ENCODE measurements at places on chromosomes 7 and 10.
A peak's percentile ranks its signal among the peaks of the same experiment; 100 is the strongest.

DNA sequence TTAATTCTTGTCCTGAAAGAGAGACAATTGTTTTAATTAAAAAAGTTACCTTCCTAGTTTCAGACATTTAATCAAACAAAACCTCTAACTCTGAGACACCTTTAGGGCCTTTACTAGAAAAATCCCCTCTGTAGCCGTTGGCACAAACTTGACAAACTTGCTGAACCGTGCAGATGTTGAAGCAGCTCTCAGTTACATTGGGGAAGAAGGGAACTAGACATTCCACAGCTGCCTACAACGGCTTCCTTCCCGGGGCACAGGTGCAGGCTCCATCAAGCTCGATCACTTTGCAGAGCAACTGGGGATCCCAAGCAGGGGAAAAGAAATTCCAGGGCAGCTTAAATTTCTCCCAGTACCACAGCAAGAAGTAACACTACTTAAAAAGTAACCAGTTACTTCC, 141.3 kb downstream of the SKAP2 start:
- DNase-seq = no peak

GRCh38 chr7:54689394-54690049, 69.5 kb downstream of the SEC61G start:
- no peak for DNase-seq

- DNase-seq = no peak
Measured at GRCh38 chr7:18590241-18590640, 94.7 kb downstream of the HDAC9 start.

DNA sequence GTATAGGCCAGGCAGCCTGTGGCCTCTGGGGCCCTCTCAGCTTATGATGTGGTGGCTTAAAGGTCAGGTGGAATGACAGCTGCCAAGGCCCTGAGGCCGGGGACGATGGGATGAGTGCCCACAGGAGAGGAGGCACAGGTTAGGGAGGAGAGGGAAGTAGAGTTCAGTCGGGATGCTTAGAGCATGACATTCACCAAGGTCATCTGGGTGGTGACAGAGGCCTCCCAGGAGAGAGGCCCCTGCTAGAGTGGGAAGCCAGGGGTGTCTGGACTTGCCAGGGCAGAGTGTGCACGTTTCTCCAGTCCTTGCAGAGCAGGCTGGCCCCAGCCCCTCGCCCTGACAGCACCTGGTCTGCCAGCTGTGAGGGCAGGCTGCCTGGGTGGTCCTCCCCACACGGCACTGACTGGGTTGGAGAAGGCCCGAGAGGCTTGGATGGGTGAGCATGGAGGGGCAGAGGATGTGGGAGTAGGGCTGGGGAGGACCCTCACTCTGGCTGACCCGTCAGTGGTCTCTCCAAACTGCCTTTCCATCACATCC, 1.5 kb downstream of the CALHM1 start:
- DNase-seq = no peak

DNA sequence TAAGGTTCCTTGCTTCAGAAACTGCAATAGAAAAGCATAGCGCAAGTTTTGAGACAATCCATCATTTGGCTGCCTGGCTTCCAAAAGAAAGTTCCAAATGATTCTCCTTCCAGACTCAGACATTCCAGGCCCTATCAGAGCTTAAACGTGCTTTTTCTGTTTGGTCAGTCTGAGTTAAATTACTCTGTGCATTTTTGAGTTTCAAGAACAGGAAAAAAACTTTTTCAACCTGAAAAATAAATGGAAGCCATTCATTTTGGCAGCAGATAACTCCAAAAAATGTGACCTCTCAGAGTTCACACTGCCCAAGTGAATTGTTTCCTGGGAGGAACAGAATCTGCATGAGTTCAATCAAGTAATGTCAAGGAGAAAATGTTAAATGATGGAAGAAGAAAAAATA, 354.2 kb downstream of the CXCL12 start:
- no peak for DNase-seq

DNA sequence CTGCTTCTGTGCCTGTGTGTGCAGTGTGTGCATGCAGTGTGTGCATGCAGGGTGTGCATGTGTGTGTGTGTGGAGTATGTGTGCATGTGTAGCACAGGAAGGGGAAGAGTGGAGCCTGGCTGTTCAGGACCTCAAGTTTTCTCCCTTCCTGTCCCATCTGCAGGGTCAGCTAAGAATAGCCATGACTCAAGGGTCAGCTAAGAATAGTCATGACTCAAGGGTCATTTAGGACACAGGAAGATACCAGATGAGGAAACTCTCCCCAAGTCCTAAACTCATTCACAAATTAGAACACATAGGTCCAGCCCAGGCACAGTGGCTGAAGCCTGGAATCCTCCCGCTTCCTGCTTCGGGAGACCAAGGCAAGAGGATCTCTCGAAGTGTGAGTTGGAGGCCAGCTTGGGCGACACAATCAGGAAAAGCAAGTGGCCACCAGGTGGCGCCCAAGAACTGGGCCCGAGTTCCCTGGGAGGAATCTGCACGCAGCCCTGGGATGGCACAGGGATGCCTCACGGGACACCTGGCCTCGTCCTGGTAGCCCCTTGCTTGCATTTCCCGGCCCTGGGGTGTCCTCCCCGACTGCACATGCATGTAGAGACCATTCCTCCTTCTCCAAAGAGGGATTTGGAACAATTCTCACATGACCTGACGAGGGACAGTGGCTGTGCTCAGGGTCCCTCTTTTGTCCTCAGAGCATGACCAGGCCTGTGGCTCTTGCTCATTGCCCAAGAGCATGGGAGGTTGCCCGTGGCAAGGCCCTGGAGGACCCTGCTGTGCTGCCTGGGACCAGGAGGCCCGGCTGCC, 21.4 kb upstream of the VOPP1 start:
- DNase-seq = no peak

DNA sequence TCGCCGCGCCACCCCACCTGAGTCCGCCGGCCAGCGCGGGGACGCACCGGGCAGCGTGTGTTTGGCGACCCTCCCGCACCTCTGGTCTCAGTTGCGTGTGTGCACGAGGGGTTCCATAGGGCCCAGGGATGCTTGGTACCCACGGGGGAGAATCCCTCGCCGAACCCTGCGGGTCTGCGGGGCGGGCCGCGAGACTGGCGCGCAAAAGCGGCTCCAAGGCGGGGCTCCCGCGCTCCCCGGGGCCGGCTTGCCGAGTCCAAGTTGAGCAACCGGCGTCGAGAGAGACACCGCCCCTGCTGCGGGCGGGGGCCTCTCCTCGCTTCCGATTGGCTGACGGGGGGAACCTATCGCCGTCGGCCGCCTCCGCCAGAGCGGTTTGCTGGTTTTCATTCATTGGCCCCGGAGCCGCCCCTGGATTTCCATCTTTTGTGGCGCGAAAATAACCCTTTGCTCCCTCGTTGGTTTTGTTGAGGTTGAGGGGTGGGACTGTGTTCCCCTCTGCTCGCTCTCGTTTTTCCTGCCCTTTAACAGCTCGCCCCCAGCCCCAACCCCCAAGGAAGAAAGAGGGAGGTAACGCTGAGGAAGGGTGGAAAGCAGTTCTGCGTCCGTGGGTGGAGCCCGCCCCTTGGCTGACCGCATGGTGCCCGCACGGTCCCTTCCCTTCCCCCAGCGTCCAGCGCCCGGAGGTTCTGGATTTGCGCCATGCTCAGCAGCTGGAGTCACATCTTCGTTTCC, 4.0 kb upstream of the IGF2BP3 start:
- DNase-seq = peak; percentile 88

All from astrocyte of the cerebellum (primary cell).